ENCODE measurements at places on chromosomes 7 and 10. TPM values are rescaled to one million over a fixed set of nuclear protein-coding genes. Genes with fewer than 3 reads are reported as not detected.

Gene KCND2
- total RNA-seq, result not detected

GRCh38 chr10:32963096-32963495, 5.1 kb upstream of the ITGB1 start:
- H3K36me3 ChIP-seq, result peaks cover 6% of the 10 kb centered on the region
- H3K27me3 ChIP-seq, result no peaks in the 10 kb centered on the region
- H3K27ac ChIP-seq, result peak overlapping the region; percentile 92
- peaks cover 72% of the 10 kb centered on the region for H3K4me1 ChIP-seq
- peak overlapping the region; percentile 46 for H3K4me3 ChIP-seq

DNA sequence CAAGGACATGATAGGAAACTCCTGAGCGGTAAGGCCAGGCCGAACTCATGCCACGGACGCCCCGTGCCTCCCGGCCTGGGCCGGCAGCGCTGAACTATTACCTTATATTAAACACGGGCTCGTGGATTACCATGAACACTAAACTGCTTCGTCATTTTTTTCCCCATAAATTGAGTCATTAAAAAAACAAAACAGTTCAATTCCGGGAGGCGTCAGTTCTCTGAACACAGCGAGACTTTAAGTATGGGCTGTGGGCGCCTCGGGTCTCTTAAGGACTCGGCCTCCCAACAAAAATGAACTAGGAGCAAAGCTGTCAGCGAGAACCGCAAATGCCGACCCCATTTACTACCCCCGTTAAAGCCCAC, 519 bp downstream of the PITRM1 start:
- DNase-seq, result peak; percentile 71
- peak overlapping the region; percentile 92 for H3K4me3 ChIP-seq
- H3K27ac ChIP-seq, result peak overlapping the region; percentile 95
- H3K36me3 ChIP-seq, result peaks cover 11% of the 10 kb centered on the region
- peaks cover 11% of the 10 kb centered on the region for H3K4me1 ChIP-seq

GRCh38 chr10:91596825-91597196, 36.1 kb downstream of the PPP1R3C start:
- no peaks in the 10 kb centered on the region for H3K27me3 ChIP-seq
- H3K4me3 ChIP-seq, result peak overlapping the region; percentile 29
- peak overlapping the region; percentile 77 for H3K27ac ChIP-seq
- peaks cover 64% of the 10 kb centered on the region for H3K4me1 ChIP-seq
- DNase-seq, result peak; percentile 46

GRCh38 chr10:12380999-12381398, 31.7 kb downstream of the CAMK1D start:
- H3K36me3 ChIP-seq, result peaks cover 4% of the 10 kb centered on the region
- no peak overlapping the region for H3K27ac ChIP-seq
- H3K27me3 ChIP-seq, result peaks cover 4% of the 10 kb centered on the region
- H3K4me1 ChIP-seq, result no peaks in the 10 kb centered on the region
- DNase-seq, result no peak
